Hepatocyte (in vitro differentiated cells): ENCODE measurements at places on chromosomes 2 and 18.

GRCh38 chr2:112733871-112734270, 13.1 kb downstream of the NT5DC4 start:
- no peak for DNase-seq

DNA sequence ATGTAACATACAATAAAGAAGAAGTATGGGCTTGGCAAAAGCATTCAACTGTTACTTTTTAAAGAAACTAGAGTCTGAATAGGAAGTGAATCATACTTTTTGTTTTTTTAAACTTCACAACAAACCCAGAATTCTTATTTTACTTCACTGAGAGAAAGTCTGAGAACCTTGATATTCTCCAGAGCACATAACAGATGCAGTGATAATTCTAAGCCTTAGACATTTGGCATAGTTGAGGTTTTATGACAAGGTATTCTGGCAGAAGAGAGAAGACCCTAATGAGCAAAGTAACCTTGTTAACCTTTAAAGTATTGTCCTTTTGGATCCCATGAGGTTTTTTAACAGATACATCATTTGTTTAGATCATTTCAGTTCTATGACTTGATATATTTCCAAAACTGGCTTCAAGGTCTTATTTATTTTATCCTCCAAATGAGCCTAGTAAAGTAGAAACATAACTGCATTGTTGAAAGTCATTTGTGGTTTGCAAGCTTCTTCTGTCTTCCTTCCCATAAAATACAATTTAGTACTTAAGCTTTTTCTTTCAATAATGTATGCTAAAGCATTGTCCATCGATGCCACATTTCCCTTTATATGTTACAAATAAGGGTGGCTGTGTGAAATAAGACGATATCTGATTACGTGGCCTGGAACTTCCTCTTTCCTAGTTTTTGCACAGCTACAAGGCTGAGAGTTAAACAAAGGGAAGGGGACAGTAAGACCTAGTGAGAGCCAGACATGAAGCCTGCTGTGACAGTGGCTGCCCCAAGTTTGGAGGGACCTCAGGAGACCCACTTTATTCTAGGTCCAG, 86.1 kb upstream of the ITPRID2 start:
- no peak for DNase-seq

DNA sequence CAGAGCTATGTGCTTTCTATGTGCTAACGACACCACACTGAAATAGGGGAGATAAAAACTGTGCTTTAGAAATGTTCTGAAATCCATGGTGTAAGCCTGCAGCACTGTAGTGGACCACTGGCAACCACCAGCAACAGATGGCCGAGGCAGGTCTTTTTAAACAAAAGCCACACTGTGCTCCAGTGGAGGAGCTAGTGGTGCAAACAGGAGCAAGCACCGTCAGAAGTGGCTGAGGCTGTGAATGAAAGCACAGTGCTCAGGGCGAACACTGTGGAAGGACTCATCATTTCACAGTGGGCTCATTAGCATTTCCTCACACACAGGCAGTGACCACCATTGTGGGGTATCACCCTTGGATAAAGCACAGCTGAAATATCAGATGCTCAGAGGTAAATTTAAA, 22.9 kb upstream of the MTX2 start:
- no peak for DNase-seq

DNA sequence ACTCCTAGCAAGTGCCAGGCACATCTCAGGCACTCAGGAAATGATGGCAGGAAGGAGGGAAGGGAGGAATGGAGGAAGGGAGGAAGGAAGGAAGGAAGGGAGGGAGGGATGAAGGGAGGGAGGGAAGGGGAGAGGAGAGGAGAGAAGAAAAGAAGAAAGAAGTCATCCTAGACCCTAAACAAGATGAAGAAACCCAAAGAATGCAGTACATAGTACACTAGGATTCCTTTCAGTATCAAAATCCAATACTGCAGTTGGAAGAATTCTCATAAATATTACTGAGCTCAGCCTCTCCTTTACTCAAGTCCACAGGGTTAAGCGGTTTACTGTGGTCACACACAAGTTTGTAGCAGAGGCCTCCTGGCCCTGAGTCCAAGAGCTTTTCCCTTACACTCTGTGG, 155.7 kb upstream of the ETAA1 start:
- no peak for DNase-seq

DNA sequence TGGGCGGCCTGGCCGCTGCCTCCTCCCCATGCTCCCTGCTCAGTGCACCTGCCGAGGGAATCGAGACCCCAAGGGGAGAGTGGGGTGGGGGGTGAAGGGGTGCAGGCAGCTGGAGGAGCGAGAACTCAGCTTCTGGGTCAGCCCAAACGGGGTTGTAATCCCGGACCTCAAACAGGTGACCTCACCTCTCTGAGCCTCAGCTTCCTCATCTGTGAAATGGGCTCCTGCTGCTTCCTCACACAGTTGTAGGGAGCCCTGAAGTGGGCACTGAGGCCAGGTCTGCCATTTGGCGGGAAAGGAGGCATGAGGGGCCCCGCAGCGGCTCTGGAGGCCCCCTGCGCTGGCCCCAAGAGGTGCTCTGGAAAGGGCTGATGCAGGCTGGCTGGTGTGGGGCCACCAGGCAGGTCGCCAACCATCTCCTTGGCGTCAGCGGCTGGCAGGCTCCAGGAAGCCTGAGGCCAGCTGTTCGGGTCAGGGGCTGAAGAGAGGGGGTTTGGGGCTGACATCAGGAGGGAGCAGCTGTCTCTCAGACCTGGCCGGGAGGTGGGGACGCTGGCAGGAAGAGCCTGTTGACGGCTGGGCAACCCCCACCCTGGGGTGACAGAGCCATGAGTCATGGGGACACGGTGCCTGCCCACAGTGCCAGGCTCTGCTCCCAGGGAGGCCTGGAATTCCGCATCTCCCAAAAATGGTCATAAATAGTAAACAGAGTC, 4.9 kb downstream of the KLHL30 start:
- no peak for DNase-seq

DNA sequence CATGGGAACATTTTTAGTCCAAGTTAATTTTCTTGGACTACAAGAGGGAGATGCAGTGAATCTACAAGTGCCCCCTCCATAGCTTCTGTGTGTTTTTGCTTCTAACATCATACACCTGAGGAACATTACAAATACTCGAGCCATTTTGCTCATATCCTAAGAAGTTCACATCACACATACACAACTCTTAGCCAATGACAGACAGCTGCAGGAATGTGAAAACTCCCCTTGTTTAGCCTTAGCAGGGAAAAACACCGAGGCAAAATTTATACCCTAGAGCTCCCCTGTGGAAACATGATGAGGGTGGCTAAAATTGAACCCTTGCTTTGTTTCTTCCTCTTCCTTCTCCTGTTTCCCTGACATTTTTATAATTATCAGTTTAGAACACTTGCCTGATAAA, 928.3 kb upstream of the NRXN1 start:
- DNase-seq, result no peak

DNA sequence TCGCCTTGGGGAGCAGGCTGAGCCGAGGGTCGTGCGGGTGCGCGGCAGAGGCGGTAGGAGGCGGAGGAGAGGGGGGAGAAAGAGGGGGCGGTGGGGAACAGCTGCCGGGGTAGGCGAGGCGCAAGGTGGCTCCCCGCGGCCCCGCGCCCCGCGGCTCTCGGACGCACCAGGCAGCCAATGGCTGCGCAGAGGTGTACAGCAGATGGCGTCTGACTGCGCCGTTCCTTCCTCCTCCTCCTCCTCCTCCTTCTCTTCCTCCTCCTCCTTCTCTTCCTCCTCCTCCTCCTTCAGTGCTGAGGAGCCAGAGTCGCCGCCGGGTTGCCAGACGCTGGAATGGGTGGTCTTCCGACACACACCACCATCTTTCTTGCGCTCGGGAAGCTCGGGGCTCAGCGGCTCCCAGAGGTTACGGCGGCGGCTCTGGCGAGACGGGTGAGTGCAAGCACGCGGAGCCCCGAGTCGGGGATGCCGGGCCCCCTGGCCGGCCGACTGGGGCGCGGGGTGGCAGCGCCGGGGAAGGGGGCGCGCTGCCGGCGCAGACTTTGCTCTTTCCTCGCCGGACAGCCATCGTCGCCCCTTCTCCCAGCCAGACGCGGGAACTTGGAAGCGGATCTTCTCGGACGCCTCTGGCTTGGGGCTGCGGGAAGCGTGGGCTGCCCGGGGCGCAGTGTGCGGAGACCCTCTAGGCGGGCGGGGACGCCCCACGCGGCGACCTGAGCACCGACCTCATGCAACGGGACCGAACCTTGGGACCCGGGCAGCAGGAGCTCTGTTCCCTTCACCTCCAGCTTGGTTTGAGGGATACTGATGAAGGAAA, at the start of gene THSD7B:
Gene THSD7B (plus strand): TSS at position 290 of the 817 bp plus-strand sequence. CDS start 116,634 bp downstream, outside the sequence.
- peak; percentile 14 for DNase-seq

- DNase-seq, result no peak
Observed at GRCh38 chr18:62164855-62165487, 21.9 kb downstream of the PIGN start.

DNA sequence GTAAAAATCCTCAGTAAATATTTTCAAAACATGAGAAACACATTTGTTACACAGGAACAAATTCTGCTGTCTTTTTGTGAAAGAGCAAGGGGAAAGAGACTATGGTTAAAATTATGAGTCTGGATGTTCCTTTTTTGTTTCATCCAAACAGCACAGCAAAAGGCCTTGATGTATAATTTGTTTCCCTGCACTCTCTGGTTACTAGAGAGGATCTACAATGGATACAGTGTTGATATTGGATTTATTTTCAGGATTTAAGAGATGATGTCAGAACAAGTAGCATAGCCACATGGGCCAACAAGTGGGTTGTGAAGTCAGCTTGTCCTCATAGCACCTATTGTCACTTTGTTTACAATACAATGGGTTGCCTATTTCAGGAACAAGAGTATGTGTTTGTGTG, 11.3 kb upstream of the ERBB4 start:
- DNase-seq, result no peak

DNA sequence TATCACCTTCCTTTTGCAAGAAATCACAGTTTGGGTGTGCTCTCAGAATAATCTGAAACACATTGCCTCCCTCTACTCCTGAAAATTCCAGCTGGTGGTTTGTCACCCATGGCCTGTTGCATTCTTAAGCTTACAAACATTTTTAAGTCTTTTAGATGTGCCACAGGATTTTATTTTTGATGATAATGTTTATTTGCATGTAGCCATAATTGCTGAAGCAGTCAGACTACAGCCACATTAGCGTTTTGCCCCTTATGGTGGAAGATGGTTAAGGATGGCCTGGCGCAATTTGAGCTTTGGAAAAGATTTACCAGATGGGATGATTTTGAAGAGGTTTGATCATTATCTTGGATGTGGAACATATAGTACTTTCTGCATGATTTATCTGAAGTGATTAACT, 439.5 kb downstream of the MEIS1 start:
- no peak for DNase-seq

DNA sequence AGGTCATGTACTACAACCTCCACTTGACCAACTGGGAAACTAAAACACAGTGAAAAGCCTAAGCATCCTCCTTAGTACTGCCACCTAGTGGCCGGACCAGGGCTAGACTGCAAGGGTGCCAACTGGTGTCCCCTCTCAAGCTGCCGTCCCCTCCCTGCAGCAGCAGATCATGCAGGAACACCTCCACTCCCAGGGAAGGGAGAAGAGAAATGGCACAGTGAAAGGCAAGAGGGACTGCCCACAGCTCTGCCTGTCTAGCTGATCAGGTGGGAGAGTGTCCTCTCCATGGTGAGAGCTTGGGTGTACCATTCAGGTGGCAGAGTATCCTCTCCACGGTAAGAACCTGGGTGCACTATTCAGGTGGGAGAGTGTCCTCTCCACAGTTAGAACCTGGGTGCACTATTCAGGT, 78.1 kb downstream of the AAK1 start:
- peak; percentile 45 for DNase-seq

DNA sequence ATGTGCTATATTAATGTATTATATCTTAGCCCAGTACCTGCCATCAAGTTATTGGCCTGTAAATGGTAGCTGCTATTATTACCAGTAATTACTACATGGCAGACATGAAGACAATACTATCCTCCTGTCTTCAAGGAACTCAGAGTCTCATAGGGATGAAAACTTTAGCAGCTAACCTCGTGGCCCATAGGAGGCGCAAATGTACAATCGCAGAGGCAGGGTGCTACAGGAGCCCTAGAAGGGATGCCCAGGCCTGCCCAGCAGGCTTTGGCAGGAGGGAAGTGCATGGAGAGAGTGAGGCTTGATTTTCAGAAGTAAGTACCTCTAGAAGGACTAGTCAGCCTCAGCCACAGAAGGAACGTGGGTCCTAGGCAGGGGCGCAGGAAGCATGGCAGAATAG, 44.7 kb upstream of the KIDINS220 start:
- no peak for DNase-seq

DNA sequence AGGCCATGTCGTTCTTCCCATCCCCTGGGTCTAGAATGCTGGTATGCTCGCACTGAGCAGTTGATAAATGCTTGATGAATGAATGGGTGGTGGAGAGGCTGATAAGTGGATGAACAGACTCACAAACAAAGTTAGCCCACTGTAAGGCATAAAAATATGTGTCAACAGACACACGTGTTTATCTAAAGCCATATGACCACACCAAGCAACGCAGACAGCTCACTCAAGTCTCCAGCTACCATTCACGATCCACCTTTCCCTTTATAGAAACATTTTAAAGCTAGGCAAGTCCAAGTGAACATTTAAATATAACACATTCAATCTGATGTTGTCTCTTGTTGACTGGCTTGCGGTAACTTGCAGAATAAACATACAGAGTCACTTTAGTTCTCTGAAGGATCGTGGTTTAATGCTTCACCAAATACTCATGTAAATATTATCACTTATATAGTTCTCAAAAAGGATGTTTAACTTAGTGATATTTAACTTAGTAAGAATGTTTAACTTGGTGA, 105.5 kb downstream of the NOL10 start:
- peak; percentile 24 for DNase-seq

DNA sequence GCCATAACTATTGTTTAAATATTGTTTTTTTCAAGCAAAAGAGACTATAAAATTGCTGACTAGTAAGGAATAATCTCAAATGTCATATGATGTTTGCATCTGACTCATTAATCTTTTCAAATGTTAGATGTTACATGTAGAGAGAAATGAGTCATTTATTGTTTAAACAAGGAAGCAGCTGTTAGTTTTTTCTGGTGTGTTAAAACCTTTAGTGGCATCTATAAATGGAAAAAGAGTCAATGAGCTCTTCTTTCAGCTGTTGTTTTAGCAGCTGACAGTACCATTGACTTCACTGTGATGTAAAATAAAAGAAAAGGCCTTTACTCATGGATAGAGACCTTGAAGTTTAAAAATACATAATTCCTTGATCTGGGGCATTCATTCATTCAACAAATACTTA, 1.8 kb upstream of the KLHL41 start:
- peak; percentile 28 for DNase-seq

- DNase-seq, result no peak
Observed at GRCh38 chr2:145931781-145932395, 1412.0 kb upstream of the ZEB2 start.

- no peak for DNase-seq
Observed at GRCh38 chr2:165720511-165720910, 73.5 kb downstream of the GALNT3 start.

DNA sequence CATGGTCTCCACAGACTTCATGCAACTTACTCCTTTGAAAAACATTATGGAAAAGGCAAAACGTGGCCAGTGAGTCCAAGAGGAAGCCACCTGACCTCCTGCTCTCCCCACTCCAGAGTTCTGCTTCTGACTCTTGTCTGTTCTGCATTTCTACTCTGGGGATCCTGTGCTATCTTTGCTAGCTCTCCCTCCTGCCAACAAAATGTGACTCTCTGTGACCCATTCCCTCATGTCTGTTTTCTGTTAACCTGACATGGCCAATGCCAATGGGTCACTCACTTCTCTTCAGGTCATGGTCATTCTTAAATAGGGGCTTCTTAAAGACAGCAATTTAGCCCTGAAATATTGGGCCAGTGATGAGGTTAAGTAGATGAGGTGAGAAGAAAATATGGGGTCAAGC, 210.3 kb downstream of the CDH20 start:
- no peak for DNase-seq

GRCh38 chr2:68225119-68225632, 27.2 kb downstream of the PPP3R1 start:
- DNase-seq, result peak; percentile 48
